ENCODE measurements at places on chromosomes 2 and 18. TPM values are rescaled to one million over a fixed set of nuclear protein-coding genes. Genes with fewer than 3 reads are reported as not detected.

Gene GPR75
- total RNA-seq = 1.6 TPM

Gene CARF
- total RNA-seq = 5.6 TPM

DNA sequence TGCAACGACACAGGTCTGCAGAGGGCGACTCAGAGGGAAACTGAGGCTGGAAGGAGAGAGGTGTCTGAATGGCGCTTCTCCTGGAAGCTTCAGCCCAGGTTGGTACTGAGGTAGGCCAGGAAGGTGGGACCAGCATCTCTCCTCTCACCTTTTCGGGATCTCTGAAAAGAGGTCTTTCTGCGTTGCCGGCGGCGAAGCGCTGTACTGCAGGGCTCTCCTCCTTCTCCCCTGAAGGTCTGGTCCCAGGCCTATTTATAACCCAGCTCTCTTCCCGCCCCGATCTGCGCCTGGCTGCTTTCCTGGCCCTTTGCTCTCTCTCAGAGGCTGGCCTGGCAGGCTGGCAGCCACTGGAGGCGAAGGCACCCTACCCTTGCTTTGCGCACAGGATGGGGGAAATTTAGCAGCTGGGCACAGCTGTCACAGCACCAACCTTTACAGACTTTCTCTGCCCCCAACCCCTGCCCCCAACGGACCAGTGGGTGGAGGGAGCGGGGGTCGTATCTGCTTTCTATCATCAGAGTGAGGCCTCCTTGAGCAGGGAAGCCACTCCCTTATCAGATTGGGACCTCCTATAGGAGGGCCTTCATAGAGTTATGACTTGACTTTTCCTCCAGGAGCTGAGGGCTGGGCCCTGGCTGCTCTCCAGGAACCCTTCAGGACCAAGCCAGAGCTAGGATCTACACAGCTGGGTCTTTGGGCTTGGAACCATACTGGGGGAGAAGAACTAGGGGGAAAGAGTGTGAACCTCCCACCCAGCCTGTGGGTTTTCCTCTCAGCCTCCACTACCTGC lies 1.1 kb downstream of the DYSF start:
- DNase-seq = peak; percentile 75

- DNase-seq = peak; percentile 28
Observed at GRCh38 chr2:171711351-171711750, 24.1 kb downstream of the DYNC1I2 start.

DNA sequence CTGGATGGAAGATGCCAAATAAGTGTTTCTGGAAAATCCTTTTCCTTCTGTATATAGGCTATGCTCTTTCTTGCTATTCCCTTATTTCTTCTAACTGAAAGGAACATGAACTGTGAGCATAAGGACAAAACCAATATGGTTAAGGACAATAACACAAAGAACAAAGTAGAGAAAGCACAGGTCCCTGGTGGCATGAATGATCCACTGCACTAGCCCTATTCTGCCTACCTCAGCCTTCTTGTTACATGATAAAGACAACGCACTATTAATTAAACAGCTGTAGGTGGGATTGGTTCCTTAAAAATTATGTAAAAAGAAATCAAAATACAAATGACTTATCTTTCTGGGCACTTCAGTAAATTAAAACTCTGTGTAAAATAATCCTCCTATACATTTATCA lies 1.9 kb upstream of the WDR75 start:
- peak; percentile 12 for DNase-seq

DNA sequence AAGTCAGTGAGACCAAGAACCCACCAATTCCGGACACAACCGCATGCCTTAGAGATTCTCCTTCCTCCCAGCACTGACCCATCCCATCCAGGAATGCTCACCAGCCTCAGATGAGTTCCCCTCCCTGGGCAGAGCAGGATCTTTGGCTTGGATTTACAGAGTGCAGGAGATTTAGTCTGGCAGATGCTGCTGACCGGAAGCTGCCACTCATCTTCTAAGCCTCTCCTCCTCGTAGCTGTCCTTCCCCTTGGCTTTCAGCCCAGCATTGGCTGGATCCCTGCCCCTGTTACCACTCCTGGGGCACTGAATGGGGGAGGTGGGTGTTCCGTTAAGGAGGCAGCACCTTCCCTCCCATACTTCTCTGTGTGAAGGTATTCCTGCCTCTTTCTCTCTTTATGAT lies 53.2 kb downstream of the VWA3B start:
- DNase-seq = no peak
